Bronchial epithelial cell (primary cell): ENCODE measurements at places on chromosomes 13 and 19. TPM values are rescaled to one million over a fixed set of nuclear protein-coding genes. Genes with fewer than 3 reads are reported as not detected.

DNA sequence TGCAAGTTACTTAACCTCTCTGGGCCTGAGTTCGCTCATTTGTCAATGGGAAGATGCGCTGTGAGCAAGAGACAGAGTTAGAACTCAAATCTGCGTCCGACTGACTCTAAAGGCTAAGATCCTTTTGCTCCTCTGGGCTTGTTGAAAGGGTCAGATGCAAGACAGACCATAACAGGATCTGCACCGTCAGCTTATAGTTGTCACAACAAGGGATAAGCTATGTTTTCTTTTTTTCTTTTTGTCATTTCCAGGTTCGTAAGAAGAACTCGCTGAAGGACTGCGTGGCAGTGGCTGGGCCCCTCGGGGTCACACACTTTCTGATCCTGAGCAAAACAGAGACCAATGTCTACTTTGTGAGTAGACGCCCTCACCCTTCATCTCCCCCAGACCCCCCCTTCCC is 1.1 kb downstream of the PPAN start:
- DNase-seq, result no peak

DNA sequence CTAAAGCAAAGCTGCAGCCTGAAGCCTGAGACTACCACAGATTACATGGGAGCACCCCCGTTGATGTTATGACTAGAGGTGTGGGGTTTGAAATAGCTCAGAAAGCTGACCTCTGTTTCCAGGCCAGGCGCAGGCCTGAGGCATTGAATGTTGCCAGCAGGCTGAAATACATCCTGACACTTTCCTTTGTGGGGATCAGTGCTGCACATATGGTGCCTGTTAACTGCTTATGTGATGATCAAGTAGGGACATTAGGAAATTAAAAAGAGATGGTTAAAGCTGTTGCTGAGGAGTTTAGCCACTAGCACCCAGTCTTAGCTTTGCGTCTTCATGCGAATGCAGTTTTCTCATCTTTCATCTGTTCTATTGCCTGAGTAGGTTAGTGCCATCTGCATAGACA is 83.2 kb downstream of the CCNA1 start:
- no peak for DNase-seq

SIGLEC7 gene
- not detected in 2 replicates for total RNA-seq

- no peak for DNase-seq
Observed at GRCh38 chr13:52652980-52653303, 306 bp downstream of the SUGT1 start.

EVI5L gene
- total RNA-seq, result 9.2 and 19.5 TPM in 2 replicates

- DNase-seq, result no peak
Observed at GRCh38 chr19:30448386-30449077, 76.3 kb downstream of the ZNF536 start.

CYP4F2 gene
- under 0.01 TPM in 1 of 2 replicates, not detected in the other for total RNA-seq

LAIR2 gene
- total RNA-seq, result not detected in 2 replicates

DNA sequence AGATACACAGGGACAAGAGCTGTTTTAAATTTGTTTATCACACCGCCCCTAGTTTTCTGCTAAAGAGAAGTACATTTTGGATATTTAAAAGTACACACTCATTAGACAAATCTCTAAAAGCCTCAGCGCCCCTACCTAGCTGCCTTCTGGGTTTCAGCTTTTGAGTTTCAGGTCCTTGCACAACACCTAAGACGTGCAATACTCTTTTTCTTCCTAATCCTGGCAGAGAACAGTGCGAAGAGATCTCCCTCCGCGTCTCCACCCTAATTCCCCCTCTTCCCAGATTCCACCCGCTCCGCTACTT is 421 bp upstream of the KLF5 start:
- no peak for DNase-seq

DNA sequence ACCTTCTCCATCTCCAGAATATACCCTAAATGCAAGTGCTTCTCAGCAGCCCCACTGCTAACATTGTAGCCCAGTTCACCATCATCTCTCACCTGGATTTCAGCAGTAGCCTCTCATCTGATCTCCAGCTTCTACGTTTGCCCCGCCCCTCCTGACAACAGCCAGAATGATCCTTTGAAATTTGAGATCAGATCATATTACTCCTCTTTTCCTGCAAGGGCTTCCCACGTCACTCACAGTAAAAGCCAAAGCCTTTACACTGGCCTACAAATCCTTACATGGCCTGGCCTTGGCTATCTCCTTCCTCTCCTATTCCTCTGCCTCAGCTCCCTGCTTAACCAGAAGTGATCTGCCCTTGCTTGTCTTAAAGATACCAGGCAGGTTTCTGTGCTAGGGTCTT is 94.3 kb upstream of the NBEA start:
- peak; percentile 15 for DNase-seq

PET100 gene
- total RNA-seq, result 10.3 and 14.5 TPM in 2 replicates

- DNase-seq, result no peak
Observed at GRCh38 chr19:10408511-10409283, 5.4 kb upstream of the CDC37 start.

DNA sequence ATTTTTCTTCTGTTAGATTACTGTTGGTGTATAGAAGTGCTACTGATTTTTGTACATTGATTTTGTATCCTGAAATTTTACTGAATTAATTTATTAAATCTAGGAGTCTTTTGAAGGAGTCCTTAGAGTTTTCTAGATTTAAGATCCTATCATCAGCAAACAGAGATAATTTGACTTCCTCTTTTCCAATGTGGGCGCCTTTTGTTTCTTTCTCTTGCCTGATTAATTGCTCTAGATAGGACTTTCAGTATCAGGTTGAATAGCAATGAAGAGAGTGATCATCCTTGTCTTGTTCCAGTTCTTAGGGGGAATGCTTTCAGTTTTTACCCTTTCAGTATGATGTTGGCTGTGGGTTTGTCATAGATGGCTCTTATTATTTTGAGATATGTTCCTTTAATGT is 5.6 kb upstream of the CD33 start:
- DNase-seq, result no peak

- no peak for DNase-seq
Observed at GRCh38 chr13:46495651-46496050, 57.3 kb upstream of the LRCH1 start.

DENND1C gene
- total RNA-seq, result under 0.01 TPM in 1 of 2 replicates, not detected in the other

GRCh38 chr13:46468570-46469463 is 81.8 kb upstream of the RUBCNL start:
- DNase-seq, result no peak

RXFP2 gene
- not detected in 2 replicates for total RNA-seq

GZMM gene
- not detected in 2 replicates for total RNA-seq

DNA sequence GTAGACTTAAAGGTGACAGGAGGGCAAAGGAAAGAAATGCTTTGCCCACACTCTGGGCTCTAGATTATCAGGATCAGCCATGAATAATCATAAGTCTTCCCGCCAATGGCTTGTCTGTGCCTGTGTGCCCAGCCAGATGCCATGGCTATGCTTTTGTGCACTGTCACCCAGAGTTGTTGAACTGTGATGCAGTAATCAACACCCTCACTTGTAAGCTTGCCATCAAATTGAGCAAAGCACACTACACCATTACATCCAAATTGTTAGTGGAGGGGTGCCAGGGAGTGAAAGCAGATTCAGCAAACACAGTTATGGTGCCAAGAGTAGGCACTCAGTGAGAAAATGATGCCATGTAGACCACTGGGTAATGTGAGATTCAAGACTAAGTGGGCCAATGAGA is 845.3 kb upstream of the MIR17HG start:
- DNase-seq, result no peak

GRCh38 chr19:39631626-39632025 is 24.1 kb upstream of the LGALS16 start:
- no peak for DNase-seq

GRCh38 chr19:925526-926322 is at the start of gene ARID3A:
TSS of gene ARID3A (plus strand) at chr19:926035. CDS start at chr19:929529, 3,494 bp downstream.
- DNase-seq, result peak; percentile 41

UCHL3 gene
- total RNA-seq, result 74.5 and 101 TPM in 2 replicates

DNA sequence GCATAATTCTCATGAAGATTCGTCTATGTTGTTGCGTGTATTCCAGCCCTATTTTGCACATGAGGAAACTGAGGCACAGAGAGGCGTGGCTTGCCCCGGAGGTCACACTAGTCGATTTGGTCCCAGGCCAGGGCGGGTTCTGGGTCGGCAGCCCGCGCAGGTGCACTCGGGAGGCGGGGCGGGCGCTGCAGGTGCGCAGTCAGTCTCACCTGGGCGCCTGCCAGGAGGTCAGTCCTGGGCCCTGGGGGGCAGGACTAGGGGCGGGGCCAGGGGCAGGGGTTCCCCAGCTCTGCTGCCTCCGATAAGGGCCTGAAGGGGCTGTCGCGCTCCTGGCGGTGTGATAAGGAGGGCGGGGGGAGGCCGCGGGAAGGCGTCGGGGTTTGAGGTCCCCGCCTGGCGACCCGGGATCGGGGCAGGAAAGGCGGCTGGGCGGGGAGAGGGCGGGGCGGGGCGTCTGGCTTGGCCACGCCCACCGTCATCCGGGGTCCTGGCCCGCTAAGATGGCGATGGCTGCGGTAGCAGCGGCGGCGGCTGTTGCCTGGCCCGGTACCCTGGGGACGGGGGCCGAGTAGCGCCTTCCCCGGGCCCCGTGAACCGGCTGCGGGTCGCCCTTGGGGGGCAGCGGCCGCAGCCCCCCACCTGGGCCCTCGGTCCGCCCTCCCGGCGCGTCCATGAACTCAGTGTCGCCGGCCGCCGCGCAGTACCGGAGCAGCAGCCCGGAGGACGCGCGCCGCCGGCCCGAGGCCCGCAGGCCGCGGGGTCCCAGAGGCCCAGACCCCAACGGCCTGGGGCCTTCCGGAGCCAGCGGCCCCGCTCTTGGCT is at the start of gene ATG4D:
Gene ATG4D (plus strand): TSS at position 485 of the 822 bp plus-strand sequence. CDS start 187 bp downstream, at position 672.
- peak; percentile 52 for DNase-seq

ZSCAN4 gene
- 0.13 TPM in 1 of 2 replicates, not detected in the other for total RNA-seq

DNA sequence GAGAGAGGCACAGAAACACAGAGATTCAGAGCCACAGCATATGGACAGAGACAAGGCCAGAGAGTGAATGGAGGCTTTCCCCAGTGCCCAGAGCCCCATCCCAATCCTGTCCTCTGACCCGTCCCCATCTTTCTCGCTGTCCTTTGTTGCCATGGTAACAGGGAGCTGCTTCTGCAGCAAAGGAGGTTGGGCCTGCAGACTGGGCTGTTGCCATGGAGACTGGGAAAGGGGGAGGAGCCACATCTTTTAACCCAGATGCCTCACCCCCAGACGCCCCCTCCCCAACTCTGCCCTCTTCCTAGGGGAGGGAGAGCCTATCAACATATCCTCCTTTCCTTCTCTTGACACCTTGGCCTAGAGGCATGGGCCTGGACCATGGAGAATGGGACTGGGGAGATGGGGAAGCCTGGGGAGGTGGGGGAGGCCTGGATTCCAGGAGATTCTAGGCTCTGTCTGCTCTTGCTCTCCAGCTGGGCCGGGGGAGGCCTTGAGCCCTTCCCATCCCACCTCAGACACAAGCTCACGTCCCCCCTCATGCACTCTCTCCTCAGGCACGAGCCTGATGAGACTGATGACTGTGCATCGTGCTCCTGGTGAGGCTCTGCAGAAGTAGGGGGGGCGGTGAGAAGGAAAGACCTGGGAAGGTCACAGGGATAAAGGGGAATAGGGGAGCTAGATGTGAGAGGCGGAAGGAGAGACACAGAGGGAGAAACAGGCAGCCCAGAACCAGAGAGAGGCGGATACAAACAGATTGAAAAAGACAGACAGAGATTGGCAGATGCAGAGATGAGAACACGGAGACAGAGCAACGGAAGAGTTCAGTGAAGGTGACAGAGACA is 2.1 kb upstream of the ATP1A3 start:
- DNase-seq, result no peak

DNA sequence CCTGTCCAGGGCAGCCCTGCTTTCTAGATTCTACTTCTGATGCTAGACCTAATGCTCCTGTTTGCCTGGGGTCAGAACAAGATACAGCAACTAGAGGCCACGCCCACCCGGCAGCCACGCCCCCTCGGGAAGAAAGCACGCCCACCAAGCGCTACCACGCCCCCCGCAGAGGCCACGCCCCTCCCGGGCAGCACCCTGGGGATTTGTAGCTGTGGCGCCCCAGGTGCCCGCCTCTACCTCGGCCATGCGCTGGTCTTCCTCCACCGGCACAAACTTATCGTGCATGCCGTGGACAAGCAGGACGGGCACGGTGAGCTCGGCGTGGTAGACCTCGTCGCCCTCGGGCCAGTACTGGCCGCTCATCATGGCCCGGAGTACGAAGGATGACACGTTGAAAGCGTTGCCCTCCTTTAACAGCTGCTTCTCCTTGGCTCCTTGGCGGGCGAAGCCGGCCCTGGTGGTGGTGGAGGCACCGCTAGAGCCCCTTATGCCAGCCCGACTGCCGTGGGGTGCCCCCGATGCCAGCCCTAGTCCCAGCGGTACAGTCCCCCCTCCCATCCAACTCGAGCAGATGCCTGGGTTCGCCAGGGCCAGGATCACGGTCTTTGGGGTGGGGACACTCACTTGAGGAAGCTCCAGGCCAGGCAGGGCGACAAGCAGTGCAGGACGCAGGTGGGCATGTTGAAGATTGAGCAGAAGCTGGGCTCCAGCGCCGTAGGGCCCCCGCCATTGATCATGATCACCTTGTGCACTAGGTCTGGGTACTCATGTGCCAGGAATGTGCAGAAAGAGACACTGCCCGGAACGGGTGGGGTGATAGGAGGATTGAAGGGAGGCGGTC is 9.0 kb downstream of the ABHD8 start:
- DNase-seq, result no peak

DNA sequence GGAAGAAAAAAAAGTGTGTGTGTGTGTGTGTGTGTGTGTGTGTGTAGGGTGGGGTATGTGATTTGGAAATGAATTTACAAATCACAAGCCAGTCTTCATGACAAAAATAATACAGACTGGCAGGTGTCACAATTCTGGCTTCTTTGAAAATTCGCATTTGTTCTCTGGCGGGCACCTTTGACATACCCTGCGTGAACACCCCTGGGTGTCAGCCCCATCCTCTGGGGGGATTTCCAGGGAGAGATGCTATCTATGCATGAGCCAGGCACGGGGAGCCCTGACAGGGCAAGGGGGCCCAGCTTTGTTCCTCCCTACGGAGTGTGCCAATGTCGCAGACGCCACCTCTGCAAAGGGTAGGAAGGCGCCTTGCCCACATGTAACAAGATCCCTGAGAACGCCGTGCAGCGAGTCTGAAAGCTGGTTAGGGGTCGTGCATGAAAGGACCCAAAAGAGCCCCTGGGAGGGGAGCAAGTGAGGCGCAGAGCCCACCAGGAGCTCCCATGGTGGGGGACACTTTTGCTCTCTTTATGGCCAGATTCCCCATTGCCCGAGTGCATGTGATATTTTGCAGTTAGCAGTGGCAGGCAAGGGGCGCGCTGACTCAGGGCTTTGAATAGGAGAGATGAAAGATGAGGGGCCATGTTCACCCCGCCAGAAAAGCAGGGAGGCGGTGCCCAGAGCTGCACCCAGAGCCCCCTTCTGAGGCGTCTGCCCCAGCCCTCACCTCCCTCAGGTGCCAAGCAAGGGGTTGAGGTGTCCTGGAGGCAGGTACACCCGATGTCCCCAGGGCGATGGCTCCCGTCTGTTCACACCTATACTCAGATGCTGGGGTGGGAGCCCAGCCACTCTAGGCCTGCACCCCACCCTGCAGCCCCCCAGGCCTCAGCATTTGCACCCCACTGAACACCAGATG is 45.3 kb downstream of the KLF2 start:
- no peak for DNase-seq
